ENCODE measurements at places on chromosomes 1 and 21.
A peak's percentile ranks its signal among the peaks of the same experiment; 100 is the strongest.

DNA sequence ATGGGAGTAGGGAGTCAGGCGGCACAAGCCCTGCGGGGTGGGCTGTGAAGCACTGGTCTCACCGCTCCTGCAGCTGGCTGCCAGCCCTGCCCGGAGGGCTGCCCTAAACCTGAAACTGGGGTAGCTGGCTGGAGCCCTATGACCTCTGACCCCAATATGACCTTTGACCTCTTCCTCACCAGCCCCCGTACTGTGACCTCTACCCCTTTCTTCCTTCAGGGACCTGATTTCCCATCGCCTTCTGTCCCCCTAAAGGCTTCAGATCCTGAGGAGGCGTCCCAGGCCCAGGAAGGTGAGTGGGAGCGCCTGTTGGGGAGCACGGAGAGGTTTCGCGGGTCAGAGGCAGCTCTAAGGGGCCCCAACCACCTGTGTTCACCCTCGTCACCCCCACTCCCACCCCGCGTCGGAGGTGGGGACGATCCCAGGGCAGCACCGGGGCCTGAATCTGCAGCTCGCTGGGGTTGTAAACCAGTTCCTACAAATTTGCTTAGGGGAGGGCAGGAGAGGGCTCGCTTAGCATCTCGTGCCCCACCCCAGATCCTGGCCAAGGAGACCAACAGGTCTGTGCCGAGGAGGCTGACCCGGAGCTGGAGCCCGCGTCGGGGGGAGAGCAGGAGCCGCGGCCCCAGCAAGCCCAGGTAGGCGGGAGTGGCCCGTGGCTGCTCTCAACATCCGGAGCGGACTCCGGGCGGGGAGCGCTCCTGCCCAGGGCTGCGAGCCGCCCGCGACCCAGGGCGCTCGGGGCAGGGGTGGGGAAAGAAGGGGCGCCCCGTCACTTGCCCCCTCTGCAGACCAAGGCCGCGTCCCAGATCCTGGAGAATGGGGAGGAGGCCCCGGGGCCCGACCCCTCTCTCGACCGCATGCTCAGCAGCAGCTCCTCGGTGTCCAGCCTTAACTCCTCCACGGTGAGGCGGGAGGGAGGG, 7.3 kb downstream of the SYTL1 start:
- no peak for DNase-seq

DNA sequence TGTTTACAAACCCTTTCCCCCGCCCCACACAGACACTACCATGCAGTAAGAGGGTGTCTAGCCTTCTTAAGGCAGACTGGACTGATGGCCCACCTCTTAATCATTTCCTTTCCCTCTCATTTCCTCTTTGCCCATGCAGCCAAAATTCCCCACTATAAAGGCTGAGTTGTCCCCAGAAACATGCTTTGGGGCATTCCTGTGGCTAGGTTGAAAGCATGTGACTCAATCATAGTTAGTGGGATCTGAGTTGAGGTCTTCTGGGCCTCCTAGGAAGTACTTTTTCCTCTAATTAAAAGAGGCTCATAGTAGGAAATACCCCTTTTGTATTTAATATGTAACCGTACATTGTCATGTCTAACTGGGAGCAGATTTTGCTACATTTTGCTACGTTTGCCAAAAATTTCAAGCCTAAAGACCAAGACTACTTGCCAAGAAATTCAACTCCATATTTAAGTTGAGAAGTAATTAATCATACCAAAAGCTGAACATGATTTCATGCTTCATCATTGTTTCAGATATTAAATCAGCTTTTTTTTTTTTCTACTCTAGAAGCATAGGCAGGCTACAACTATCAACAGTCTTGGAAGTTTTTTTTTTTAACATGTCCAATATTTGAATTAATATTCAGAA, 174.7 kb downstream of the ADGRL4 start:
- no peak for DNase-seq

- no peak for DNase-seq
Observed at GRCh38 chr1:40530735-40531380, 579 bp upstream of the ZNF684 start.

DNA sequence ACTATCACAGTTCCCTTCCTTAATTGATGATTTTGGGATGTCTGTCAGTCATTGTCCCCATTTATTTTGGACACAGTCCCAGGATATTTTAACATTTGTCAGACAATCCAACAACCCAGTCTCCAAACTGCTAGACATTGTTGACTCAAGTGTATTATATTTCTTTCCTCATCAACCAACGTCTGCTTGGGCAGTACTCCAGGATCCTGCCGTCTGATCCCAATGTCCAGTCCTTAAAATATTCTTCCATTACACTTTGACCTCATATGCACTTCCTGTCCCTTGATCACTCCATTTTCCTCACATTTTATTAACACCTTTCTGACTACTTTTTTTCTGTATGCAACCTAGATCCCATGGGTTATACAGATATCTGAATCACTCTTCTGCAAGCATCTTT, 39.8 kb upstream of the KIAA0040 start:
- no peak for DNase-seq

DNA sequence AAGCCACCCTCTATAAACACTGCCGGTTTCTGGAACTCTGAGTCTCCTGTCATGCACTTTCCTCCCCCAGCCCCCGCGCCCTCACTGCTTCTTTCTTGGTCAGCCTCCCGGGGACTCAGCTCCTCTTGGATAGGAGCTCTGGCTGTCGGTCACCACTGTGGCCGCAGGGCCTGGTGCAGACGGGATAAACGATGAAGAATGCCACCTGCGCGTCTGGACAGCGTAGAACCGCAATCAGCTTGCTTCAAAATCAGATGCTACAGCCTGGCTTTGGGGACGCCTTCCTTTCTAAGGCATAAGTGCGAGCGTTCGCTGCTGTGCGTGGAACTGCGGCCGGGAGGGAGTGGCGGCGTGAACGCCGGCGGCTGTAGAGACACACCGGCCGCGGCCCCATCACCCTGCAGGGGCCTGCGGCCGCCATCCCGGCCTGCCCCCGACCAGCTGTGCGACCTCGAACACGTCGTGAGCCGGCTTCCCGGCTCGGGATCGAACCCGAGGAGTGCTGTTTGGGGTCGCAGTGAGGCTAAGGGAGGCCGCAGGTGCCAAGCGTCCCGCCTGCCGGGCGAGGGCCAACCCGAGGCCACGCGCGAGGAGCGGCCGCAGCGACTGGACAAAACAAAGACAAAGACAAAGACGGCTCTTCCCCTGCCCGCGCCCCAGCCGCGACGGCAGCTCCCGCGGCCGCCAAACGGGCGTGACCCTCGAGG, 688 bp downstream of the PTTG1IP start:
- no peak for DNase-seq

DNA sequence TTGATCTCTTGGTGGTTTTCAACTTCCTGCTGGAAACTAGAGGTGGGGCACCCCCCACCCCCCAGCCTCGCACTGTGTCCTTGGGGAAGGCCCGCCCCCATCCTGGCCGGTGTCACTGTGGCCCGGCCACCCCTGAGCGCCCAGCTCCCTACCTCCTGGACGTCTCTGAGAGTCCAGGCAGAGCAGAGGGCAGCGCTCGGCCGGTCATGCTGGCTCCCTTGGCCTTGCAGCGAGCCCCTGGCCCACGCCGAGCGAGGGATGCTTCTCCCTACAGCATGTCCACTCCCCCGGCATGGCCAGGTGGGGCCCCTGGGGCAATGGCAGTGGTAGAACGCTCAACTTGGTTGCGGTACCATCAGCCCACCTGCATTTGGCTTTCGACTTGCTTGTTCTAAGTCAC, 28.7 kb upstream of the TRAPPC10 start:
- no peak for DNase-seq

- no peak for DNase-seq
Observed at GRCh38 chr1:24878045-24878444, 52.0 kb downstream of the RUNX3 start.

- DNase-seq: no peak
Observed at GRCh38 chr1:202567738-202568137, 142.5 kb downstream of the SYT2 start.

DNA sequence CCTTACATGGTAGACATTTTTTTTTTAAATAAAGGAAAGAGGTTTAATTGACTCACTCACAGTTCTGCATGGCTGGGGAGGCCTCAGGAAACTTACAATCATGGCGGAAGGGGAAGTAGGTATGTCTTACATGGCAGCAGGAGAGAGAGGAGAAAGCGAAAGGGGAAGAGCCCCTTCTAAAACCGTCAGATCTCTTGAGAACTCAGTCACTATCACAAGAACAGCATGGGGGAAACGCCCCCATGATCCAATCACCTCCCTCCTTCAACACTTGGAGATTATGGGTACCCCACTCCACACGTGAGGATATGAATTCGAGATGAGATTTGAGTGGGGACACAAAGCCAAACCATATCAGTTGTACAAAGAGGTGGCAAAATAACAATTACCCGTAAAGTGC, 301.7 kb downstream of the GRIK1 start:
- DNase-seq: no peak

DNA sequence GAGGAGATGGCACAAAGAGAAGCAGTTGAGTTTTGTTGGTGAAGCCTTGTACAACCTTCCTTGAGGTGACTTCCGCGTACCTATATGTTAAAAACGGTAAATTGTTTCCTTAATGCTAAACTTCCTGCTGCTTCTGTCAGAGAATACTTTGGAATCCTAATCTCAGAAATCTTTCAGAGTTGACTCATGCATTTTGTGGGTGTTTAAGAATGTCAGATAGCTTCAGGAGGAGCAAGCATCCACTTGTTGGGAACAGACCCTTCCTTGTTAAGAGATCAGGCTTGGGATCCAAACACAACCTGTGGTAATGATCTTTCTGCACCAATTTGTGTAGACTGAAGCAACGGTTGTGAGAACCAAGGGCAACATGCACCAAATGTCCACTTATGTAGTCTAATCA, 29.5 kb downstream of the AK4 start:
- DNase-seq: no peak

DNA sequence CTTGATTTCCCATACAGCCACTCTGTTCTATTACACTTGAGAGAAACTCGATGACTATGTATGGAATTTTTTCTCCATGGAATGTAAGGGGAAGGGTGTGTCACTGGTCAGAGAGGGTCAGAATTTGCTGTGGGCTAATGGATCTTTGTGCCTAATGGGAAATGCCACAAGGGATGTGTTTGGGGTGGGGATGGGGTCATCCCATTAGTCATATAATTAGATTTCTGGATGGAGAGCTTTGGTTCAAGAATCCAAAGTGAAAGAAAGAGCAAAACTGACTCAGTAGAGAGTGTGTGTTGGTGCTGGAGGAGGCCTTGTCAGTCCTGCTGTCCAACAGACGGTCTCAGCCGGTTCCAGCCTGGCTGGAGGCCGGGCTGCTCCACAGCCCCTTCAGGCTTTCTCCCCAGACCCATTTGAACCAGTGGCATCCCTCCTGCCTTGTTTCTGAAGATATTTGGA, 86.4 kb downstream of the LAMC2 start:
- no peak for DNase-seq

GRCh38 chr1:63701187-63701586, 72.6 kb upstream of the ROR1 start:
- no peak for DNase-seq

DNA sequence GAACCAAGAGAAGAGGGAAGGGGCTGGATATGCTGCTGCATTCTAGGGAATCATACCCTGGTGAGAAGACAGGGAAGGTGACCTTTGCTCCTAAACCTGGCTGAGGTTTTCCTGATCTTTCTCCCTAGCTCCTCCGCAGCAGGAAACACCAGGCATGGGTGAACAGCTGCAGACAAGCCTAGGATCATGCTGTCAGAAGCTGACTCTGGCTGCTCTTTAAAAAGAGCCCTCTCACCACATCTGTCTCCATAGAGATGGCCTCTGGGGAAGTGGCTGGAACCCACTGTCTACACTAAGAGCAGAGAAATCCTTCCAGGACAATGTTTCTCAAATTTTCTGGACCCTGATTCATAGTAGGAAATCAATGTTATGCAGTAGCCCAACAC, 57.6 kb downstream of the CD34 start:
- DNase-seq: no peak

DNA sequence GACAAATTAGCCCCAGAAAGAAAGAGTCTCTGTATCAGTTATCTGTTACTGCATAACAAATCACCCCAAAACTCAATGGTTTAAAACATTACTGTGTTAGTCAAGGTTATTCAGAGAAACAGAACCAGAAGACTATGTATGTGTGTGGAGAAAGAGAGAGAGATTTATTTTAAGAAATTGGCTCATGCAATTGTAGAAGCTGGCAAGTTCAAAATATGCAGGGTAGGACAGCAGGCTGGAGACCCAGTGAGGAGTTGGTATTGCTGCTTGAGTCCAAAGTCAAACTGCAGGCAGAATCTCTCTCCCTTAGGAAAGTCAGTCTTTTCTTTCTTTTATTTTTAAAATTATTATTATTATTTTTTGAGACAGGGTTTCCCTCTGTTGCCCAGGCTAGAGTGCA, 50.2 kb upstream of the TNR start:
- DNase-seq: no peak

DNA sequence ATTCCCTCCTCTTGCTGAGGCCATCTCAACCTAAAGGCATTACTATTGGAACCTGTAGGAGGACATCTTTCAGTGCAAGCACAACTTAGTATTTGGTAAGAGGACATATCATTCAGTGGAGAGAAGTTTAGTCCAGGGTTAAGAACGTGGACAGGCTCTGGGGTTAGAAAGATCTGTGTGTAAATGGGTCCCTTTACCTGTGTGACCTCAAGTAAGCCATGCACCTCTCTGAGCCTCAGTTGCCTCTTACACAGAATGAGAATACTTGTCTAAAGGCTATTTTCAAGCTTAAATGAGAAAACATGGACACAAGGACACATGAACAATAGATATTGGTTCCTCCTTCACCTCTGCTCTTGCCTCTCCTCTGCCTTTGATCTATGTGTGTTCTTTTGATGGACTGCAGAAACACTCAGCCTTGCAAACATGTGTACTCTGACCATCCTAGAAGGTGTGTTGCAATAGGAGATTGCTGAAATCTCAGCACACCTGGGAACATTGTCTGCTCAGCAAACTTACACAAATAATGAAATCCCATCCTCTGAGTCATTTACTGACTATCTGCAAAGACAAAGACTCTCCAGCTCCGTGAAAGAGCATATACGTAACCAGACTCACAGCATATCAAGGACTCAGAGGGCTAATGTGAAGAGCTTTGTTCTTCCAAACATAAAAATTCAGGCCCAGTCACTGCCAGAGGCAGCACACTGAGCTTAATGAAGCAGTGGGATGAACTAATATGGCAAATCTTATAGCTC, 143.8 kb downstream of the DAB1 start:
- DNase-seq: no peak

GRCh38 chr1:6785728-6786505, 663 bp downstream of the CAMTA1 start:
- peak; percentile 31 for DNase-seq

GRCh38 chr1:41739061-41739955, 179.4 kb downstream of the HIVEP3 start:
- DNase-seq: peak; percentile 69

DNA sequence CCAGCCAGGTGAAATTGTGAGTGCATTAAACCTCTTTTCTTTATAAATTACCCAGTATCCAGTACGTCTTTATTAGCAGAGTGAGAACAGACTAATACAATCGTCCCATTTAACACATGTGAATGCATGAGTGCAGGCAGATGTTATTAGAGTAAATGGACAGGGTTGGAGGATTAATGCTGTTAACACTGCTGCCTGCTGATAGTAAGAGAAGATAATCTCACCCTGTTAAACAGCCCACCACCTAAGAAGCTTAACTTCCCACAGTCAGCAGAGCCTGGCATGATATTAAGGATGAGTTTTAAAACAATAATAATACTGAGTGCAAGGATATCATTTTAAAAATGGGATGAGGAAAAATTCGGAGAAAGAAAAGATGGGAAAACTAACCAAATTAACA, 181.4 kb upstream of the LHX8 start:
- DNase-seq: no peak

Measured in stimulated activated CD8-positive, alpha-beta memory T cell treated with anti-CD3 and anti-CD28 coated beads, Interleukin-12 subunit alpha, Interleukin-12 subunit beta, amount 100 ng/mL, for 4 hours (primary cell).